HCEC 1CT (cell line): ENCODE measurements at places on chromosomes 11 and 22.

- no peak for DNase-seq
Measured at GRCh38 chr11:123091506-123091905, 29.6 kb upstream of the HSPA8 start.

DNA sequence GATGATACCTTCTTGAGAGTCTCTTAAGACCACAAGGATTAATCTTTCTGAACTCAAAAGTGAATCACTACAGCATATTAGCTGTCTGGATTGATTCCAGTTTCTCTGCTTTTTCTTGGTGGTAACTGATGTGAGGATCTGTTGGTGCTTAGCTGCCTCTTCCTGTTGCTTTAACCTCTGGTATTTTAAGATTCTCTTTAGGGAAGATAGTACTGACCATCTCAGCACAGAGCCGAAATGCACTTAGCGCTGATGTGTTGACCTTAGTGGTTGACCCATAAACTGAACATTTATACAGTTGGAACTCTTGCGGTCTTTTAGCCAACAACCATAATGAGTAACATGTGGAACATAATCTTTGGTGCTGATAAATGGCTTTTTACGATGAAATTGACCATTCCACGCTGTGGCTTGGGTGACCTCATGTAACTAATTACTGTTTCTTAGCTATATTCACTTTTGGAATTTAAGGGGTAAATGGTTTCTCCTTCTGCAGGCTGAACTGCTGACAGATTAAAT, 33.7 kb downstream of the APLP2 start:
- DNase-seq: peak; percentile 100

GRCh38 chr11:28457481-28458065, 349.4 kb downstream of the METTL15 start:
- DNase-seq: no peak

DNA sequence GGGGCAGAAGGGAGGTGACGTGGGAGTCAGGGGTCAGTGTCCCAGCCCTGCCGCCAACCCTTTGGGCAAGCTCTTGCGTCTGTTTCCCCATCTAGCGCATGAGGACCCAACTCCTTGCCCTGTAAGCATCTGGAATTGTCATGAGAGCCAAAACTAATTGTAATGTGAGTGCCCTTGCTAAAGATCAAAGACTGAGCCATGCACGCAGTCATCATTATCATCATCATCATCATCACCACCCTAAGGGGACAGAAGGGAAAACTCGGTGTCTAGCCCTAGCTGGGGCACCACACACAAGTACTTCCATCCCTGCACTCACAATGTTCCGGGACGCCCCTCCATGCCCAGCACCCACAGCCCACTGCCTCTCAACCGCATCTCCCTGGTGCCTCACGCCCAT, 2.5 kb downstream of the LIF start:
- DNase-seq: no peak

GRCh38 chr11:79671401-79671800, 230.6 kb upstream of the TENM4 start:
- DNase-seq: no peak

GRCh38 chr22:29108137-29108536, 35.3 kb downstream of the KREMEN1 start:
- peak; percentile 51 for DNase-seq

GRCh38 chr11:8712506-8712905, 29.9 kb downstream of the RPL27A start:
- no peak for DNase-seq

DNA sequence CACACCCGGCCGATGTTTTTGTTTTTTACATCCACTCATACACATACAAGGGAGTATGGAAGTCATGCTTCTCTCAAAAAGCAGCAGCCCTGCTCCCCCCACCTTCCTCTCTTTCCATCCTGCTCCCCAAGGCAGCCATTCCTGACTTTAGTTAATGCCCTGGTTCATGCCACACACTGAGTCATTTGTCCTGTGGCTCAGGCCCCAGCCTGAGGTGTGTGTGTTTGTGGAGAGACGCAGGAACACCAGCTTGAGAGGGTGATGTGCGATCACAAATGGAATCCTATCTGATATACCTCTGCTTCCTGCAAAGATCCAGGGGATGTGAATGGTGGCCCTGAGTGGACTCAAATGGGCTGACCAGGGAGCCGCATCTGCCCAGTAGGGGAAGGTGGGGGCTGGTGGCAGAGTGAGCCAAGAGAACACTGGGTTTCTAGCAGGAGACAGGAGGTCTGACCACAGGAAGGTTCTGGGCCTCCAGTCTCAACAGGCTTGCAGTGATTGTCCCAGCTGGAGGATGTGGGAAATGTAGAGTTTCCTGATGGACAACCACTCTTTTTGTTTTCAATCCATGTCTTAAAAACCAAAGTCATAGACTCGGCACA, 86.7 kb downstream of the OSBP2 start:
- no peak for DNase-seq

- DNase-seq: no peak
Measured at GRCh38 chr11:45653277-45653676, 12.1 kb downstream of the CHST1 start.

- no peak for DNase-seq
Measured at GRCh38 chr11:45665933-45666647, 668 bp upstream of the CHST1 start.

DNA sequence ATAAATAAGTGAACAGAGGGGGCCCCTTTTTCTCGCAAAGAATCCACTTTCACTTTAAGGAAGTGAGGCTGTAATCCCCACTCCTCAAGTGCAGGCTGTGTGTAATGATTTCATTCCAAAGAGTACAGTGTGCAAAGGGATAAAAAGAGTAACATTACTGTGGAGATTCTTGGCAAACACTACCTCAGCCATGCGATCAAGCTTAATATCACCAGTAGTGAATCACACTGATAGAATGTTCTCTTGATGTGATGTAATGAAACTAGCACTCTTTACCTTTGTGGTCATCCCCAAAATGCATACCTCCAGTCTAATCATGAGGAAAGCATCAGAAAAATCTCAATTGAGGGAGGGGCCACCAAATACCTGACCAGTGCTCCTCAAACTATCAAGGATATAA, 246.1 kb upstream of the CHORDC1 start:
- DNase-seq: no peak

DNA sequence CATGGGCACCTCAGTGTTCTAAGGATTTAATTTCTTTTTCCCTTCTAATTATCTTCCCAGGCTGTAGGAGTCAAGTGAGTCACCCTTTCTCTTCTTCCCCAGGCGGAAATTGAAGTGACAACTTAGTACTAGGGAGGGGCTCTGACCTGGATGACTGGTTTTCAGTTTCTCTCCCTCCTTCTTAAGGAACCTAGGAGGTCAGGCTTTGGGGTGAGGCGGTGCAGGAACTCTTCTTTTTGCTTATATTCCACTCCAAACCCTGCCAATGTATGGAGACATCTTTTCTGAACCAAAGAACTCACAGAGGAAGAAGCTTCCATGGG, 12.6 kb downstream of the ZDHHC5 start:
- peak; percentile 18 for DNase-seq

GRCh38 chr11:14539982-14540421, 19.8 kb upstream of the PSMA1 start:
- no peak for DNase-seq

DNA sequence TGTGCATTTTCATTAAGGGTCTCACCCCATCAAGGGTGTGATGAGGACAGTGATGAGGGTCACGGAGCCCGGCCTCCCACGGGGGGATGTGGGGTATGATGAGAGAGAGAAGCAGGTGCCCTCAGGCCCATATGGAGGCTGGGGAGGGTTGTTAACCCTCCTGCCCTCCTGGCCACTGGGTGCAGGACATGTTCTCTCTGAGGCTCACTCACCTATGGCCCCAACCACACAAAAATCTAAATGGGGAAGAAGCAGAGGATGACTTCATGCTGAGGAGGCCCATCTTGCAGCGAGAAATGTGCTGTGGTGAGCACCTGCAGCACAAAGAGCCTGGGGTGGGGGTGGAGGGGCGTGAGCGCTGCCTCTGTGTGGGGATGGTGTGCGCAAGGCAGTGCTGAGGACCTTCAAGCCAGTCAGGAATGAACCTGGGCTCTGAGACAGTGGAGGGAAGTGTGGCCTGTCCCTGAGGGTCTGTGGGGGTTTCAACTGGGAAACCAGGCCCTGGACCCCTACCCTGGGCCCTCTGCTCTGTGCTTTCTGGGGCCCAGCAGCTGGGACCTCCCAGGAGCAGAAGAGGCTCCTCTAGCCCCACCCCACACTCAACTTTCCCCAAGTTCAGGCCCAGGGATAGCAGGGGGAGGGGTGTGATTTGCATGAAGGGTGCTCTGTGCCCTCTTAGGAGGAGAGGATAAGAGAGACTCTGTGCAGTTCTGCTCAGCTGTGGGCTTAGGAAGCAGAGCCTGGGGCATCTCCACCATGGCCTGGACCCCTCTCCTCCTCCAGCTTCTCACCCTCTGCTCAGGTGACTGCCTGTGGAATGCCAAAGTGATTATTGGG, 43.0 kb upstream of the TOP3B start:
- no peak for DNase-seq

DNA sequence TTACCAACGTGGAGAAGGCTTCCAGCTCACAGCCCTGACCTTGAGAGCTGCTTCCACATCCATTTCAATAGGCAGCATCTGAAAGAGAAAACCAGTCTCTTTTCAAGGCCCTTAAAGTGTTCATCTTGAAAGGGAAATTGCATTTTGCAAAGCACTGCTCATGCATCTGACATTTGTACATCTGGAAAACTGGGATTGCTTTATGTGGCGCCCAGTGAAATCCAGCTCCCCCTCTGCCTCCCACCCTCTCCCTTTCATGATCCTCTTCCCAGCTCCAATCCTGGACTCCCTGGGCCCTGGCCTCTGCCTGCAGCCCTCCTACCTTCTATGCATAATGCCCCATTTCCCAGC, 17.4 kb downstream of the TP53AIP1 start:
- DNase-seq: no peak

DNA sequence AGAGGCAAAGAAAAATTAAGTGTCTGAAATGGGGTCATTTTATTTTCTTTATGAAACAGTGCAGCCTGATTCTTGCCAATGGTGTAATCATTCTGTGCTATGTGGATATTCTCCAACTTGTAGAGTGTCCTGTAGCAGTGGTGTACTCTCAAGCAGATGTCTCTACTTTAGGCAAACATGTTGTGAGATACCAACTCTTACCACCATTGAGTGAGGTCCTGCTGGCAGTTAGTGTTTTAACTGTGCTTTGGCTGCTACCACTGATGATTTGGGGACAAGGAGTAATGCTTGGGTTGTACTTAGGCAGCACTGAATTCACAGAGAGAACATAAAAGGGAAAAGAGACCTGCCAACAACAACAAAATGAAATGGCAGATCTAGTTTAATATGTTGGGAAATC, 122.5 kb downstream of the APIP start:
- no peak for DNase-seq

- DNase-seq: no peak
Measured at GRCh38 chr11:22786475-22786874, 43.1 kb downstream of the SVIP start.

DNA sequence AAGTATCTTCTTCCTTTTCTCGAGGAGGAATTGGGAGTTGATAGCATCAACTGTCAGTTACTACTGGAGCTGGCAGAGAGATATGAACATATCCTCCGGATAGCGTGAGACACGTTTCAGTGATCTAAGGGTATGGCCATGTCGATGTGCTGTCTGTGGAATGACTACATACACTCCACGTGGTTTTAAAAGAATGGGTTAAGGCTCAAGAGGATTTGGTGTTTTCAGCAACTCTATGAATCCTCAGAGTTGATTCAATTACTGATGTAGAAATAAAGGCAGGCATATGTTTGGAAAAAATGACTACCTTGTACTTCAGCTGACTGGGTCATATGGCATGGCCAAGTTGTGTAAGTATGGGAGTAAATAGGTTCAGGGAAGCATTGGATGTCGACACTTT, 22.9 kb downstream of the MMP13 start:
- DNase-seq: no peak

- peak; percentile 4 for DNase-seq
Measured at GRCh38 chr22:24331468-24332440, 61.1 kb downstream of the SPECC1L start.

DNA sequence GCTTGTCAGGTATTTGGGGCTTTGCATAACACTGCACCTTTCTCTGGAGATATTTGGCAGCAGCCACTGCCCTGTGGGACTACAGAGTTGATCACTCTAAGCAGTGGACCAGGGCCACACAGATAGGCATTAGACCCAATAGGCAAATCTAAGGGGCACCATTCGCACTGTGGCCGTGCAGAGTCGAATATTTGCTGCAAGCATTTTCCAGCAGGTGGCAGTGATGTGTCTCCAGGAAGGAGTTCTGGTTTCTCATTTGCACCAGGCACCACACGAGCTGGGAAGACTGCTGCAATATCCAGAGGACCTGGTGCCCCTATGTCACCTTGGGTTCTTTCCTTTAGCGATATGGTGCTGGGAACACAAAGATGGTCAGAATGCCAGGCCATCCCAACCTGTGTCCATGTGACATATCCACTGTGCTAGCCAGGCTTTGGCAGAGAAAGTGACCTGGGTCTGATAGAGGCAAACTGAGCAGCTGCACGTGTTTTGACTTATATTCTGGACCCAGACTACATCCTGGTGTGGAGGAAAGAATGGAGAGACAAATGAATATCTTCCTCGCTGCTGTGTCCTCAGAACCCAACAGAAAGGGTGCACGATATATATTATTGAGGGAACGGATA, 318.7 kb downstream of the BUD13 start:
- DNase-seq: peak; percentile 1

DNA sequence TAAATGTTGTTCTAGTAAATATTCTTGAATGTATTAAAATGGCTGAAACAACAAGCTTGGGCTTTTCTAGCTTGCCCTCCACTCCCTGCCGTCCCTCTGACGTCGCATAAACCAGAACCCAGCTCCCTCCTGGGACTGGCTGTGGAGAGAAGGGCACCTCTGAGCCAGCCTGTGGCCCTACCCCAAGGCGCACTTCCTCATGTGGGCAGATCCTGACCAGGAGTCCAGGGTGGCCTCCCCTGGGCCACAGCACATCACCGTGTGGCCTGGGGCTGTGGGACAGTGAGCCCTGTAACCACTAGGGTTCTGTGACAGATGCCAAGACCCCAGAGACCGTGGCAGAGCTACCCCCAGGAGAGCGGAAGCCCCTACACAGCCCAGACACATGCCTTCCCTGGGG, 10.2 kb upstream of the ADORA2A start:
- DNase-seq: no peak

- DNase-seq: peak; percentile 27
Measured at GRCh38 chr22:24506802-24507438, 11.8 kb downstream of the UPB1 start.

DNA sequence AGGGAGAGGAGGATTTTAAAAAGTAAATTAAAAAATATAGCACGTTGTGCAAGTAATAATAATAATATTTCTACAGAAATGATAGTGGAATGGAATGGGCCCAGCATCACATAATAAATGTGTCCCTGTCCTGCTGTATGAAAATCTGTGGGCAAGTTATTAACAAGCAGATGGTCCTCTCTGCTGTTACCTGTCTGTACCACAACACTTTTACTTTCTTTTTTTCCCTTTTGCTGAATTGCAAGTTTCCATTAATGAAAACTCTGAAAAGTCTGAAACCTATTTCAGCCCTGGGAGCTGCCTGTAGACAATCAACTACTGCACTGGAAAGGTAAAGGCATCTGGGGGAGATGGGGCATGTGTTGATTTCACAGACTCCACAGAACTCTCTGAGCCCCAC, 937.1 kb downstream of the OPCML start:
- no peak for DNase-seq

- DNase-seq: no peak
Measured at GRCh38 chr22:26464312-26464711, 19.3 kb downstream of the HPS4 start.

- peak; percentile 64 for DNase-seq
Measured at GRCh38 chr11:75337195-75337654, 14.2 kb downstream of the ARRB1 start.
